ENCODE measurements at places on chromosomes 2 and 18.

- no peak for DNase-seq
Measured at GRCh38 chr2:29249666-29250253, 134.5 kb downstream of the CLIP4 start.

DNA sequence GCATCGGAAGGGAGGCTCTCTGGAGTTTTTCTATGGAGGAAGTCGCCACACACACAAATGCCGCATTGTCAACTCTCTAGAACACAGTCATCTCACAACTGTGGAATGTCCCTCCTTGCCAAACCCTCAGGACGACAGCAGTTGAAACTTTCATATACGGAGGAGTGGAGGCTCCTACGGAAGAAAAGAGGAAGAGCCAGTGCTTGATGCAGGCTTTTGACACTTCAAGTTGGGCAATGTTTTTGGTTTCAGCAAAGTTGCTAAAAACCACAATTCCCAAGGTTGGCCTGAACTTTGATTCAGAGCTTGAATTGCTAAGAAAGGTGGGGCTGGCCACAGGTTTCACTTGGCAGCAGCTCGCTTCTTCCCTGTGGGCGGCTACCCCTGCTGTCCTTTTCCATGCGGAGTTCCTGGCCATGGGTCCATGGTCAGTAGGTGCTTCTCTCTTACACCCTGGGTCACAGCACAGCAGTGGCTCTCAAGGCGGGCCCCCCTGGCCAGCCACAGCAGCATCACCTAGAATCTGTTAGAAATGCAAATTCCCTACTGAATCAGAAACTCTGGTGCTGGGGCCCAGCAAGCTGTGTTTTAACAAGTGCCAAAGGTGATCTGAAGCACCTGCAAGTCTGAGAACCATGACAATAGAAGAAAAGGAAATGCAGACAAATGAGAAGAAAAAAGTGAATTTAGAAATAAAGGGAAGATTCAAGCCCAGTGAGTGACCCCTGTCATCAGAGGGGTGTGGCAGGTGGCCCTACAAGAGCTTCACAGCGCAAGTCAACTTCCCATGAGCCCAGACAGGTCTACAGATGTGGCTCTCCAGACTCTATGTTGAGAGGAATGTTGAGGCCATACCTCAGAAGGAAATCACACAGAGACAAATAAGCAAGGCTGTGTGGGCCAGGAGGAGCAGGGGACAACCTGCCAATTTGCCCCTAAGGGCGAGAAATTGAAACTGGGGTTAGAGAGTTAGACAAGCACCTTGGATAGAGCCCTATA, 856.4 kb downstream of the RNF144A start:
- no peak for DNase-seq

- DNase-seq: no peak
Measured at GRCh38 chr2:43055985-43056384, 170.4 kb downstream of the ZFP36L2 start.

GRCh38 chr2:160889439-160890170, 270.6 kb upstream of the TANK start:
- DNase-seq: no peak

GRCh38 chr2:147224070-147224469, 620.8 kb upstream of the ACVR2A start:
- DNase-seq: no peak

All from cerebellar nuclear complex (tissue), 1 donor.